ENCODE measurements at places on chromosomes 4 and X.

- DNase-seq: no peak
These were observed 36.8 kb upstream of the VMA21 start for GRCh38 chrX:151359931-151360871.

GRCh38 chr4:120207021-120207420, 140.4 kb upstream of the MAD2L1 start:
- no peak for DNase-seq

GRCh38 chr4:176622251-176622948, 170.3 kb downstream of the VEGFC start:
- DNase-seq: no peak

DNA sequence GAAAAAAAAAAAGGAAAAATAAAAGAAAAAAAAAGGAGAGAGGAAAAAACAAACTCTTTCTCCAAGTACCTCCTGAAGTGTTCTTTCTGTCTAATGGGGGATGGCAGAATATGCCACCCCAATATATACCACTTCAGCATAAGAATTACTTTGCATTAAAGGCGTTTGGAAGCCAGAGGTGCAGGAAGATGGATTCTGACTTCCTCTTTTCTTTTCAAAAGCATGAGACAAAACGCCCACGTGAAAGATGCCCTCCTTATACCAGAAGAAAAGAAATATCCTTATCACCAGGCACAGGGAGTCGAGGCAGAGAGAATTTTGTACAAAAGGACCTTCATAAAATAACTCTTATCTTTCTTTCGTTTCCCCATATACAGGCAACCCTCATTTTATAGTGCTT, 40.9 kb downstream of the COX18 start:
- DNase-seq: no peak

DNA sequence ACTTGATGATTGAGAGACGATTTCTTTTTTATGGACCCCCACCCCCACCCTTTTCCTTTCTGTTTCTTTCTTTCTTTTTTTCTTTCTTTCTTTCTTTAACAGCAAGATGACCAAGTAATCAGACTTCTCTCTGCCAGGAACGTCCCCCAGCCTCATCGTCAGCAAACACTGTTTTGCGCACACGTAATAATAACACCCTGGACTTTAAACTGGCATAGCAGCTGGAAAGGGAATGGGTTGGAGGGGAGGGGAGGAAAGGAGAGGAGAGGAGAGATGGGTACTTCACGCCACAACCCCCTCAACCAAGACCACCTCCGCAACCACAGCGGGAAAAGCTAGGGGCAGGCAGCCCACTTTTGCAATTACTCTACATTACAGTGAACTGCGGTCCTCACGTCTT, 1.1 kb downstream of the GABRA2 start:
- no peak for DNase-seq

DNA sequence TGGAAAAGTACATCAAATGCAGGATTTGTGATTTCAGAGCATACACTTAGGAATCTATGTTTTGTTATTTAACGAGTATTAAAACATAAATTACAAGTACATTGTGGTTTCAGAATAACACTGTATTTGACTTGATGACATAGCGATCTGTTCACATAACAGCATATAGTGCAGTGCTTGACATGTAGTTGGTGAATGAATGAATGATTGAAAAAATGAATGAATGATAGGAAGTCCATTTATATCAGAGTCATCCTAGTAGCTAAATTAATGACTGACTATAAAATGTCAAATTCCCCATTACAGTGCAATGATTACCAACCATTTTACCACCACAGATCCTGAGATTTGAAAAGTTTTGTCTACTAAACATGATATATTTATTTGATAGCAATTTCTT, 114.6 kb upstream of the FAT1 start:
- no peak for DNase-seq

- DNase-seq: no peak
These were observed 108.6 kb downstream of the PPP3CA start for GRCh38 chr4:101238706-101239105.

DNA sequence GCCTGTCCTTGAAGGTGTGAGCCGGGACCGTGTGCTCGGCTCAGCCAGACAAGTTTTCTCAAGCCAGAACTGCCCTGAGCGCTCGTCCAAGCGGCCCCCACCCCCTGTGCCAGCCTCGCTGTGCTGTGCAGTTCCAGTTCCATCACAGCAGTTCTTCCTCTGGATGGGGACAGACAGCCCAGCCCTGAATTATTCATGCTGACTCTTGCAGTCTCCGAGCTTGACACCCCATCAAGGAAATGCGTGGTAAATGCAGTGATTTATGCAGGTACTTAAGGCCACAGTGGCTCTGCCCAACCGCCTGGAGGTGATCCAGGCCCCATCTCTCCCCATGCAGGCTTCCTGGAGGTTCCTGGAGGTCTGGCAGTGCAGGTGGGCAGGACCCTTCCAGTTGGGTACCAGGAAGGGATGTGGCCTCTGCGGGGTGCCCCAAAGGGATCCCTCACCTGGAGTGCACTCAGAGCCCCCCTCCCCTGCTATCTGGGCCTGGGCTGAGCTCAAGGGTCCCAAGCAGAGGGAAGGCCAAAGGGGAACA, 44.8 kb upstream of the HMX1 start:
- DNase-seq: no peak

DNA sequence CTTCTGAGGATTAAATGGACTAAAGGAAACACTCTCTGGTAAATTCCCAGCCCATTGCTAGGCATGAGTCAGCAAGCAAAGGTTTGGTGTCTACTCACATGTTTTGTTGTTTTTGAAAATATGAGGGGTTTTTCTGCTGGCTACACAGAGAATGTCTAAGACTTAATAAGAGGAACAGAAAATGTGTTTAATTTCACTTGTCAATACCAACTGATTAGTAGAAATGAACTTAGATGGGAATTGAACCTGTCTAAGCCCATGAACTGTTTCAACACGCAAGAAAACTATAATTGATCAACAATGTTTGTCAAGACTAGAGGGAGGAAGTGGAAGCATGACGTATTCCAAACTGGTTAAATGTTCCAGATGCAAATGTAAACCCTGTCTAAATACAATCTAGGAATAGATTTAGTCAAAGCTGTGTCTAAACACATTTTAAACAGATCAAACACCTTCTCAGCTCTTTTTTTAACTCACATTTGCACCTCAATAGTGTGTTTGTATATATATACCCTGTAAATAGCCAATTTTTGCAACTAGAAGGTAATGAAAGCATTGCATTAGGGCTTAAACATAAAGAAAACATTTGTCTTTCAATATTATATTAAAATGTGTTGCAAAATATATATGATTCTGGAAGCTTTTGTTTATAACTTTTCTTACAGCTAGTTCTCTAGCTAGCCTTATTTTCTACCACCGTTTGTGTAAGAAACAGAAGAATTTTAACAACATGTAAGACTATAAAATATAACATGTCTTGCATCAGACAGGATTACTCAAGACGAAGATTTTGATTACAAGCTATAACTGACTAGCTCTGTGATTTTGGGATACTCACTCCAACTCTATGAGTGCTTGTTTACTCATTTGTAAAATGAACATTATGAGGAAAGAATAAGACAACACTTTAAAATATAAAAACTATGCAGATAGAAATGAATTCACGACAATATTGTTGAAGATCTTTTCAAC, 607.8 kb downstream of the FSTL5 start:
- DNase-seq: no peak
